ENCODE measurements at places on chromosomes 6 and 20.

DNA sequence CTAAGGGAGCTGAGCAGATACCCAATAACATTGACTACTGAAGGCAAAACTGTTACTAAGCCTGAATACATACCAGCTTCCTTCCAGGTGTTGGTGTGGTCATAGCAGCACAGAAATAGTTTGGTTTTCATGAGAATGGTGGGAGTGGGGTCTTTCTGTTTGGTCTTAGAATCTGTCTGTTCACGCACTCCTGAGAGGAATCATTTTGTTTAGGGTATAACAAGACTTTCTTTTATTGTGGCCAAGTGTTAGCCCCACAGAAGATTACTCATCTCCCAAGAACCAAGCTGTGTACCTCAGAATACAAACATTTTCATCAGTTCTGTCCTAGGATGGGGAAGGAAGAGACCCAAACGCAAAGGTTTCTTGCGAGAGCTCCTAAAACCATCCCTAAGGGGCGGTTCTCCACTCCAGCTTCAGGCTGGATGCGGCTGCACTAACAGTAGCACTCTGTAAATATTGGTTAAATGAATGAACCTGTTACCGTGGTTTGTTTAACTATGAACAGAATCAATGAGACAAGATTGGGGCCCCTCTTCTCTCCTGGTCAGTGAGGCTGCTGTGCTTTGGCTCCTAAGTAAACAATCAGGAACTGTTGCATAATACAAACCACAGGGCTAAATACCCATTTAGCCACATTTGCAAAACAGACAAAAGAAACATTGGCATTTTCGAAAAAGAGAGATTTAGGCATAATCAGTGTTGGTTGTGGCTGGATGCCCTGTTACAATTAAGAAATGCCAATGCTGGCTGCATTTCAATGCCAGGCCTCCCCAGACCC is 44.9 kb downstream of the SNAP25 start:
- no peak for DNase-seq

DNA sequence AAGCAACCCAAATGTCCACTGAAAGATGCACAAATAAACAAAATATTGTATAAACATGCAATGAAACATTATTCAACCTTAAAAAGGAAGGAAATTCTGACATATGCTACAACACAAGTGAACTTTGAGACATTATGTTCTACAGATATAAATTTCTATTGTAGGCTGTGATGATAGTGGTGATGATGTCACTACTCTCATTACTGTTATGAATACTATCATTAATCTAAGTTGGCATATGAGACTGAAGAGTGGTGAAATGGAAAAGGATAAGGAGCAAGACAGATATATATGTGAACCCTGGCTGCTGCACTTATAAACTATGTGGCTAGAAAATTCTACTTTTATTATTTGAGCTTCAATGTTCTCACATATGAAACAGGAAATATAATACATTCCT is 360.2 kb downstream of the TFAP2A start:
- no peak for DNase-seq

GRCh38 chr6:148432462-148433195 is 90.0 kb downstream of the SASH1 start:
- no peak for DNase-seq

DNA sequence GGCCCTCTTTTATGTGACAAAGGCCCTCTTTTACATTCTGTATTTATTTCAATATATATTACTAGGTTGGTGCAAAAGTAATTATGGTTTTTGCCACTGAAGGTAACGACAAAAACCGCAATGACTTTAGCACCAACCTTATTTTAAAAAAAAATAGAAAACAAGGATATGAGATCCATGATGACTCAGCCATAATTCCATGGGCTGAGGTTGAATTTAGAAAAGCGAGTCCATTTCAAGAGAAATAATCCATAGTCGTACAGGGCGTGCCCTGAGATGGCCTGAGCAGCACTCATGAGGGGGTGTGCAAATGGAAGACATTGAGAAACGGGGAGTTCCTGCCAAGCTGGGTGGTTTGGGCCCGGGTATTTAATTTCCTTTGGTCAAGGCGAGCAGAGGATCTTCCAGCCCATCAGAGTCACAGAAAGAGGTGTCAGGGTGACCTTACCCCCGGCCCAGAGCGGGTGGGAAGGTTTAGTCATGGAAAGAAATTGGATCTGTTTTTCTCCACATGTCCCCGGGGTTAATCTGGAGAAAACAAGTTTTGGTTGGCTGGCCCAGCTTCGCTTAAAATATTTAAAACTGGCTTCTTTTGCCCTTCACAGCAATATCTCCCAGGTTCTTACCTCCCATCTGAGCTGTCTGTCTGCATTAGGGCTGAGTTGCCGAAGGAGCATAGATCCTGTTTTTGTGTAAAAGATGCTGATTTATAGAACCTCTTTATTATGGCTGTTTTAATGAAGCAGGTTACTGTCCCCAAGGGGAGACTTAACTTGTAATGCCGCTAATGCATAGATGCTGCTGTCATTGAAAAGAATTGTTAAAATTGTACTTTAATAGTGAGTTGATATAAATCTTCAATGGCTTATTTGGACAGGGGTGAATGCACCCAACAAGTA is 255.6 kb downstream of the PREX1 start:
- DNase-seq: no peak

DNA sequence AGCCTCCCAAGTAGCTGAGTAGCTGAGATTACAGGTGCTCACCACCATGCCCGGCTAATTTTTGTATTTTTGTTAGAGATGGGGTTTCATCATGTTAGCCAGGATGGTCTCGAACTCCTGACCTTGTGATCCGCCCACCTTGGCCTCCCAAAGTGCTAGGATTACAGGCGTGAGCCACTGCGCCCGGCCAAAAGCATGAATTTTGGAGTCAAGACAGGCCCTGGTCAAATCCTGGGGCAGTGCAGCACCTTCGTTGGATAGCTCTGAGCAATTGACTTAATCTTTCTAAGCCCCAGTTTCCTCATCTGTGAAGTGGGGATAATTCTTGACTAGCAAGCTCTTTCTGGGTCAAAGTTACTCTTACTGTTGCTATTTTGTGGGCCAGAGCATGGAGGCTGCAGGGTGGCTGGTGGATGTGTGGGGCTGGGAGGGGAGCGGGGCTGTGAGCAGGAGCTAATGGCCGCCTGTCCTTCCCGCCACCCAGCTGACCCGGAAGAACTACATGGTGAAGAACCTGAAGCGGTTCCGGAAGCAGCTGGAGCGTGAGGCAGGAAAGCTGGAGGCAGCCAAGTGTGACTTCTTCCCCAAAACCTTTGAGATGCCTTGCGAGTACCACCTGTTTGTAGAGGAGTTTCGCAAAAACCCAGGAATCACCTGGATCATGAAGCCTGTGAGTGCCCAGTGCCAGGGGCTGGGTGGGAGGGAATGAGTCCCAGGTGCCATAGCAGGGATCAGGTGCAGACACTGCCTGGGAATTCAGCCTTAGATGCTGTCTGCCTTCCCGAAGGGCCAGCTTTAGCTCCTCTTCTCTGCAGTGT is 39.0 kb downstream of the TTLL9 start:
- DNase-seq: no peak

- no peak for DNase-seq
These were observed 2.2 kb downstream of the HAO1 start for GRCh38 chr20:7938058-7938457.

- DNase-seq: no peak
These were observed 166.1 kb downstream of the HS3ST5 start for GRCh38 chr6:114176726-114177125.

- no peak for DNase-seq
These were observed 34.5 kb downstream of the TPBG start for GRCh38 chr6:82397962-82398692.

GRCh38 chr6:141677598-141678211 is 455.0 kb upstream of the GJE1 start:
- DNase-seq: no peak

GRCh38 chr6:80517525-80517924 is 411.1 kb downstream of the BCKDHB start:
- no peak for DNase-seq

- no peak for DNase-seq
These were observed 183.9 kb downstream of the ERMARD start for GRCh38 chr6:169935348-169935718.

GRCh38 chr6:39938773-39939654 is 4.8 kb upstream of the MOCS1 start:
- DNase-seq: no peak
